ENCODE measurements at places on chromosomes 1 and 21.

DNA sequence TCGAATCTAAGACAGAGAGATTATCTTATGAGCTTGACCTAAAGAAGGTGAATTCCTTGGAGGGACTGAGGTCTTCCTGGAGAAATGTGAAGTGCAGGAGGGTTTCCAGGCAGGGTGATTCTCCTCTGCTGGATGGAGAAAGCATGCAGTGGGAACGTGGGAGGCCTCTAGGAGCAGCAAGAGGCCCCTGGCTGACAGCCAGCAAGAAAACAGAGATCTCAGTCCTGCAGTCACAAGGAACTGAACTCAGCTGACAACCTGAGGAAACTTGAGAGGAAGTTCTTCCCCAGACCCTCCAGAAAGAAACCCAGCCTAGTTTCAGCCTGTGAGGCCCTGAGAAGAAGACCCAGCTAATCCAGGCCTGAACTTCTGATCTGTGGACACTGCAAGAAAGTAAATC lies 345.9 kb downstream of the FAM72C start:
- DNase-seq = no peak

DNA sequence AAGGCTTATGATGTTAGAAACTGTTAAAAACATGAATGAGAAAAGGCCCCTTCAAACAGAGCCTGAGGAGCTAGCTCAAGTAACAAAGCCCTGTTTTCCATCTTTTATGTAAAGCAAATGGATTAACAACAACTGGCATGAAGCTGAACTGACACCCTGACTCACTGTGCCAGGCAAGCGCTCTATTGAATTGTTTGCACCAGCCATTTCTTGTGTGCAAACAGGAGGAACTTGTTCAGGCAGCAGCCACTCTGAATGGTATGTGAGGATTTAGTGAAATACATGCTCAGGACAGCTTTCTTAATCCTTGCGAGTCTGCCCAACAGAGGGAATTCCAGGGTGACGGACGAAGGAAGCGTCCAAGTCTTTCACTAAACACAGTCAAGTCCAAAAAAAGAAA lies 291.1 kb upstream of the ADGRL2 start:
- DNase-seq = no peak

DNA sequence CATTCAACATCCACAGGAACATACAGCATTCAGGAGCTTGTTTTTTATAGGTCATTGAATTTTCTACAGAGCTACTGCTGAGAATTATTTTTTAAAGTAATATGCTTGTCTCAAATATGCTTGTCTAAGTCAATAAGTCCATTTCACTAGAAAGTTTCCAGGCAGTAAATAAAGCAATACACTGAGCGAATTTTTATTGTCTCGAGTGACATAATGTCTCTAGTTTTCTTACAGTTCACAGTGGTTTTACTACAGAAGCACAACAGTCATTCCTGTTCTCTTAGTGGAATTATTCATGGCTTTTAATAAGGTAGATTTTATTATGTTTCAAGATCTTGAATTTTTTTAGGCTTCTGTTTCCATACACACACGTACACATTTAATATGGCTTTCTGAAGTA lies 83.8 kb downstream of the HS2ST1 start:
- no peak for DNase-seq

- no peak for DNase-seq
Observed at GRCh38 chr1:168560370-168560769, 16.0 kb upstream of the XCL1 start.

GRCh38 chr21:45908536-45909237 lies 72.9 kb upstream of the COL6A1 start:
- no peak for DNase-seq

Measured in suppressor macrophage (primary cell).